ENCODE measurements at places on chromosomes 13 and 19. TPM values are rescaled to one million over a fixed set of nuclear protein-coding genes. Genes with fewer than 3 reads are reported as not detected.

Gene INAFM1
- polyA plus RNA-seq: 6.6 TPM

Gene OR4F17
- polyA plus RNA-seq: 0.90 TPM

Gene KCNN4
- not detected for polyA plus RNA-seq

Gene PPM1N
- polyA plus RNA-seq: 1.8 TPM

Gene UPF3A
- polyA plus RNA-seq: 245 TPM

Gene SIGLEC8
- polyA plus RNA-seq: not detected

Gene SIPA1L3
- polyA plus RNA-seq: 2.8 TPM

Gene TNNT1
- 6.2 TPM for polyA plus RNA-seq

Gene ZNF429
- 54.1 TPM for polyA plus RNA-seq

Gene IGFL1
- polyA plus RNA-seq: not detected

Gene UBE2M
- 138 TPM for polyA plus RNA-seq

Gene FCAR
- polyA plus RNA-seq: not detected

Gene TDRD12
- 8.5 TPM for polyA plus RNA-seq

Gene SPIB
- polyA plus RNA-seq: not detected

Gene SHD
- 188 TPM for polyA plus RNA-seq

Measured in neural cell (in vitro differentiated cells).